ENCODE measurements at places on chromosomes 2 and 18. TPM values are rescaled to one million over a fixed set of nuclear protein-coding genes. Genes with fewer than 3 reads are reported as not detected.

The MAP3K19 gene
- total RNA-seq = not detected

The KCNG2 gene
- not detected for total RNA-seq

The CPS1 gene
- total RNA-seq = 10.8 TPM

The KDSR gene
- 55.3 TPM for total RNA-seq

The EFHD1 gene
- 0.21 TPM for total RNA-seq

The PAIP2B gene
- 5.0 TPM for total RNA-seq

The ATOH8 gene
- 0.07 TPM for total RNA-seq

The GAL3ST2 gene
- not detected for total RNA-seq

The DRC1 gene
- total RNA-seq = not detected

The WDR54 gene
- total RNA-seq = 53.5 TPM
